Activated naive CD4-positive, alpha-beta T cell treated with Interleukin-2 at 50 U/mL for 16 hours (primary cell): ENCODE measurements at places on chromosomes 4 and X.
A peak's percentile ranks its signal among the peaks of the same experiment; 100 is the strongest.

- no peak for DNase-seq
Observed at GRCh38 chr4:186061921-186062320, 7.0 kb upstream of the TLR3 start.

GRCh38 chrX:73876911-73877310, 313.9 kb downstream of the CHIC1 start:
- no peak for DNase-seq

DNA sequence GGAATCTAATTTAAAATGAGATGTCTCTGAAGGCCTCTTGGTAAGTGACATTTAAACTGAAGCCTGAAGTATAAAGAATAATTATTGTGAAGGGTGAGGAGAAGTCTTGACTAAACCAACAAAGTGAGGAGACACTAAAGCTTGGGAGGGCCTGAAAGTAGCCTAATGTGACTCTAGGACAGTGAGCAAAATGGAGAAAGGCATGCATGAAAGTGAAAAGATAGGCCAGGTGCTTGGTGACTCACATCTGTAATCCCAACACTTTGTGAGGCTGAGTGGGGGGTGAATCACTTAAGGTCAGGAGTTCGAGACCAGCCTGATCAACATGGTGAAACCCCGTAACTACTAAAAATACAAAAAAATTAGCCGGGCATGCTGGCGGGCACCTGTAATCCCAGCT, 46.9 kb upstream of the SMARCAD1 start:
- no peak for DNase-seq

- DNase-seq = no peak
Observed at GRCh38 chr4:26458157-26458561, 32.1 kb downstream of the CCKAR start.

- DNase-seq = no peak
Observed at GRCh38 chr4:95220205-95221175, 328.3 kb downstream of the UNC5C start.

DNA sequence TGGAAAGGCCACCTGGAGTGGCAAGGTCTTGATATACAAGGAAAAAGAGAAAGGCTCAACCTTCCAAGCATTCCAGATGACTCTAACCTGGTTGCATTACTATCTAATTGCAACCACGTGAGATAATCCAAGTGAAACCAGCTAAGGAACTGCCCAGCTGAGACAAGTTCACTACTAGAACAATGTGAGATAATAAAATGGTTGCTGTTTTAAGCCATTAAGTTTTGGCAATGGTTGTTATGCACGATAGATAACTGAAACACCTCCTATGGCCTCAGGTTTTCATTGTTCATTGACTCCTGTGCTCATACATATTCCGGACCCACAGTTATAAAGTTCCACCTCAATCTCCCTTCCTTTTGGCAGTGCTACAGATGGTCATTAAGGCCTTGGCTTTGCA, 9.2 kb upstream of the CXorf66 start:
- no peak for DNase-seq

DNA sequence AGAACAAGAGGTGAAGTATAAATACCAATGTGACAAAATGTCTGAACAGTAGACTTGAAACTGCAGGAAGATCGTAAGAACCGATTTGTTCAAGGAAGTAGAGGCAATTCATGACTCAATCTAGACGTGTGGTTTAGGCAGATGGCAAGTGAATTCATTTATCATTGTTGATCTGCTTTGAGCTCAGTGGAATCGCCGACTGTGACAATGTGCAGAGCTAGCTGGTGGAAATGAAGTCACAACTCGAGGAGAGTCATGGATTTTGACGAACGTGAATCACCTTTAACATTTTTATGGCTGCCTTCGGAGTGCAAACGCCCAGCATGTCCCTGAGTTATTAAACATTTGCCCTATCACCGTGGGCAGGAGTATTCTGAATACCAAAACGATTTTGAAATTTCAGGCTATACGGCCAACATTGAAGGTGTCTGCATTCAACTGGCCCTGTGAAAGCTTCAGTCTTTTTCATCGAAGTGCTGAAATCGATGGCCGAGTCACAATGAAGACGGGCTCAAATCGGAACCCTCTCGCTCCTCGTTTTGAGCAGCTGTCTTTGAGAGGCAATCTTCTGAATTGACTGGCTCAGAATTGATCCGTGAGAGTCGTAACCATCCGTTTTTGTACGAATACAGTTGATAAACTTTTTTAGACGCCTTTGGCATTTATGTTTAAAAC, 689 bp upstream of the OGT start:
- DNase-seq = peak; percentile 60

- no peak for DNase-seq
Observed at GRCh38 chr4:86898562-86898961, 6.3 kb upstream of the C4orf36 start.

DNA sequence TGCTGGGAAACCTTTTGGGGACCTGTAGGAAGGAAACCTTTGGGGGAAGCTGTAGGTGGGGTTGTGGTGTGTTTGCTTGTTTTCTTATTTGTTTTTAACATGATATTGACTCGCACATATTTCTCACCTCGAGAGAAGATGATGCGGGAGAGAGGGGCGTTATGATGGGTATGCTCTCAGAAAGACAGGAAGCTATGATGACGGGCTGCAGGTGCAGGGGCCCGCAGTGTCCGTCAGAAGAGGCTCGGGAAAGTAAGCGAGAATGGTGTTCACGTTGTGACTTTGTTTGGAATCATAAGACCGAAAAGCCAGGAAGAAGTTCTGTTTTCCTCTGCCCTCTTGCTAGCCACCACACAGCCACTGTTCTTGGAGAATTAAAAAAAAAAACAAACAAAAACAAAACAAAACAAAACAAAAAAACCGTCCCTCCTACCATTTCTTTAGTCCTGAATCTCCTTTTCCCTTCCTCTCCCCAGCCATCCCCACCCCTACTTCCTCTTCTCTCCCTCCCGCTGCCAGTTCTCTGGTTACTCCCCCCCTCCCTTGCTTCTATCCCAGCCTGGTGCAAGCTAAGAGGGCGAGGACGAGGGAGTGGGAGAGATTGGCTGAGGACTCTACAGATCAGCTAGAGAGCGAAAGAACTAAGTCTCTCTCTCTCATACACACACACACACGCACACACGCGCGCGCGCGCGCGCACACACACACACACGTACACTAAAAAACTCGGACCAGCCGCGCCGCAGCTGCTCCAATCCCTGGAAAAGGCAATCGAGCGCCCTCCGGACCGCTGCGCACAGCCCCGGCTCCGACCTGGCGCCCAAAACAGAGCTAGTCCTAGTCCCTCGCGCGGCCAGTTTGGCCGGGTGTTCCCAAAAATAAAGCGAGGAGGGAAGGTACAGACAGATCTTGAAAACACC, at the start of gene BMP3:
TSS of gene BMP3 (plus strand) at position 648 of the 920 bp plus-strand sequence. CDS start 577 bp downstream, outside the sequence.
- DNase-seq = no peak

GRCh38 chr4:32462944-32463343, 1742.8 kb downstream of the PCDH7 start:
- no peak for DNase-seq

- DNase-seq = no peak
Observed at GRCh38 chr4:156946516-156947424, 24.8 kb downstream of the PDGFC start.

- DNase-seq = no peak
Observed at GRCh38 chr4:152708361-152708760, 28.6 kb upstream of the TMEM154 start.

GRCh38 chrX:25600776-25601175, 537.4 kb upstream of the MAGEB18 start:
- DNase-seq = no peak

DNA sequence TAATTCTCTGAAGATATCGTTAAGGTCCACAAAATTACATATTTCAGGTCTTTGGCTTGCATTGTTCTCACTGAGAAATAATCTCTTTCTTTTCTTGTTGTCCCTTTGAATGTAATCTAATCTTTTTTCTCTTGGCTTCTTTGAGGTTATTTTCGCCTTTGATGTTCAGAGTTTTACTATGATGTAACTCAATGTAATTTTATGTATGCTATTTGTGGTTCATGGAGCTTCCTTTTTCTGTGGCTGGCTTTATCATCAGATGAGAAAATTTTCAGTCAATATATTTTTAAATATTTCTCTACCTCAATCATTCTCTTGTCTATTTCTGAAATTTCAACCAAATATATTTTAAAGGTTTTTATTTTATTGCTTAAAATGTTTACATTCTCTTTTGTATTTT, 672.2 kb downstream of the TRAM1L1 start:
- no peak for DNase-seq

DNA sequence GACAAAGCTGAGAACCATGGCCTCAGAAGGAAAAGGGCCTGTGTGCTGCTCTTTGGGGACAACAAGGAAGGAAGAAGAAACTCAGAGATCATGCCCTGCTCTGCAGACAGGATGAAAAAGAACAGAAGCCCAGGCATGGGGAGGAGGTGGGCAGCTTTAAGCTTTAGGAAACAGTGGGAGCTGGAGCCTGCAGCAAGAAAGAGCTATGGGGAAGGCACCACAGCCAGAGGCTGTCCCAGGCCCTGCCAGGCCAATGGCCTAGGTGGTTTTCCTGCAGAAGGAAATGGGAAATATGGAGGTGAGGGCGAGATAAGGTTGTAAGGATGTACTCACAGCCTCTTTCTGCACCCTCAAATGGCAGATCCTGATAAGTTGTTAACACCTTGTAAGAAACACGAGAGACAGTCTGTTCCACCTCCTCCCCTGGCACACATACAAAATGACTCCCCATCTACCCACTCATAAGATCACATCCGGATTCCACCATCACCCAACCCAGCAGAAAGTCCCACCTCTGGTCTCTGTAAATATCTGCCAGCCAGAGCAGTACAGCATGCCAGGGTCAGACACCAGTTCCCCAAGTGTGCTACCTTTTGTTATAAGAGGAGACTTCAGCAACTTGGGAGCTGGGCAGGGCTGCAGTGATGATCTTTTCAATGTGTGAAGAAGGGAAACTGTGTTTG, 105.2 kb downstream of the RTL5 start:
- peak; percentile 11 for DNase-seq

- DNase-seq = no peak
Observed at GRCh38 chr4:157992948-157993839, 179.6 kb downstream of the GASK1B start.

DNA sequence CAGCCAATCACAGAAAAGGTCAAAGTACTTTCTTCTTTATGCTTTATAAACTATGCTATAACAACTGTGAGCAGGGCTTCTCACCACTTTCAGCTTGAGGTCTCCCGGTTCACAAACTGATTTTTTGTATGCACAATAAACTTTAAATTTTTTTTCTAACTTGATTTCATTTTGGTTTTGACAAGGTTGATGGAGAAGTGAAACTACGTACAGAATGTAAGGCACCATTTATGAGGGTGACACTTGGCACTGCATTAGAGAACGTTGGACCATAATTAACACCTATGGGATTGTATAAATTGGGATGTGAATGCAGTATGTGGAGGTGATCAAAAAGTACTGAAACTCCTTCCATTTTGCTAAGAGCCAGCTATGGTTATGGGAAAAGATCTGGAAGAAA, 857.9 kb upstream of the HTR2C start:
- DNase-seq = no peak

DNA sequence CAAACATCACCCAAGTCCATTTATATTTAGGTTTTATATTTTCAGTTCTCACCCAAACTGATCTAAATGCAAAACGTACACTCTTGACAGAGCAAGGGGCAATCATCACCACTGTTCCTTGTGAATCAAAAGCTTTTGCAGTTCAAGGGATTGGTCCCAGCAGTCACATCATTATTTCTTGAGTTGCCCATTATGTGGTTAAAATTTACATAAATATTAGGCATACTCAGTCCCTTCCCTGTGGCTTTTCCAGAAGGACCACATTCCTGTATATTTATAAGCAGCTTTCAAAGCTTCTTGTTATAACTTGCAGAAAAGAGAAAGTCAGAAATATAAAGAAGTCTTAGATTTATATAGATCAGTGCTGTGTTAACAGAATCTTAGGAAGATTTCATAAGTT, 224.4 kb downstream of the CLCN4 start:
- no peak for DNase-seq

DNA sequence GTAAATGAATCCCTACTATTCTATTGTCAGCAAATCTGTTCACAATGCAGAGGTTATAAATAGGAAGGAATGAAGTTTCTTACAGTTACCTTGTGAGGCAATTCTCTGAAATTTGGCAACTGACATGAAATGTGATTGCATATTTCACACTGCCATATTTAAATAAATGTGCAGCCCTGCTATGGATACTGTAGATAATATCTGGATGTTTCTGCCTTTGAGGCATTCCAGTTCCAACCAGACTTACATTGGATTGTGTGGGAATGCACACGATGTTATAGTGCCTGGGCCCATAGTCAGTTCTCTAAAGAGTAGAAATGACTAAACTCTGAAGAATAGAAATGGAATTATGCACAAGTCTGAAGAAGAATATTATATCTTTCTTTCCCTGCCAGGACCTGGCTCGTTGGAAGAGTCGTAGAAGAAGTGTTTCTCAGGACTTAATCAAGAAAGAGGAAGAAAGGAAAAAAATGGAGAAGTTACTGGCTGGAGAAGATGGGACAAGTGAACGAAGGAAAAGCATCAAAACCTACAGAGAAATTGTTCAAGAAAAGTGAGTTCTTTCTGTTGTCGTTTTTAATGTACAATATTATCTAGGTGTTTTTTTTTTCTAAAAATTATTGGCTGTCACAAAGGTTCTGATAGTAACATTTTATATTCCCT, 102.7 kb downstream of the PHOX2B start:
- DNase-seq = no peak

DNA sequence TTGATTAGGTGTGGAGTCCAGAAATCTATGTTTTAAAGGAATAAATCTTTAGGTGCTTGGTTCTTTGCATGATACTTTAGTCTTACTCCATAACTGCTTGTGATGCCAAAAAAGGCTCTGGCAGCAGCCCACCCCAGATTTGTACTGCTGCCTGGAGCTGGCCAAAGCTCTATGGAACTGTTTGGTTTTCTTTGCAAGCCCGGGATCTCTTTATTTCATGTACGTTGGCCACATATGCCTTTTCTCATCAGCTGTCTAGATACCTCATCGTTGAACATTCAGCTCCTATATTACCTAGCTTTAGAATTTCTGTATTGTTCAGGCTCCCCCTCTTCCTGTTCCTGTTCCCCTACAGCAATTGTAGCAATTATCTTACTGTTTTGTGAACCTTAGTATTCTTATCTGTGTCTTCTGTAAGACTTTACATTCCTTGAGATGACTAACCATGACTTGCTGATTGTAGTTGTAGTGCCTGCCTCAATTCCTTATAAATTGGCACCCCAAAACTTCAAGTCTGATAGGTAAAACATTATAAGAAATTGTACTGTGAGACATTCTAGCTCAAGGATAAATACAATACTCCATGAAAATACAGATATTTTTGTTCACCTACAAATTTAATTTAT, 199.4 kb upstream of the GPRIN3 start:
- DNase-seq = no peak

GRCh38 chr4:126834854-126835253, 797.9 kb upstream of the INTU start:
- DNase-seq = no peak

- no peak for DNase-seq
Observed at GRCh38 chr4:135192751-135193535, 991.4 kb upstream of the PABPC4L start.

DNA sequence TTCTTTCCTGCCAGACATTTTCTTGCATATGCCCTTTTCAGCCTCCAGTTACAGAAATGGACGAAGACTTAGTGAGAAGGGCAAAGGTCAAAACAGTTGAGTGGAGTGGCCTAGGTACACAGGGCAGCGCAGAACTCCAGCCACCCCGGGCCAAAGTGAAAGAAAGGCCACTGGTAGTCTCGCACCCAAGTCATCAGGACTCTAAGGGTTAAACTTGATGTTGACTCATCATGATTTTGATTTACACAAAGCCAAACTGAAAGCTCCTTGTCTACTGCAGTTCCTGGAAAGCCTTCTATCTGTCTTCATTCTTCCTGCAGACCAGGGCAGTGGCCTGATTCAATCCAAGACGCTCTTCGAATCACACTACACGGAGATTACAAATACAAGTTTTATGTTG, 2.6 kb upstream of the IL13RA1 start:
- no peak for DNase-seq

GRCh38 chr4:183106839-183107238, 7.8 kb downstream of the WWC2 start:
- DNase-seq = no peak
